GM23248 (cell line): ENCODE measurements at places on chromosomes 16 and 17. TPM values are rescaled to one million over a fixed set of nuclear protein-coding genes. Genes with fewer than 3 reads are reported as not detected.

DNA sequence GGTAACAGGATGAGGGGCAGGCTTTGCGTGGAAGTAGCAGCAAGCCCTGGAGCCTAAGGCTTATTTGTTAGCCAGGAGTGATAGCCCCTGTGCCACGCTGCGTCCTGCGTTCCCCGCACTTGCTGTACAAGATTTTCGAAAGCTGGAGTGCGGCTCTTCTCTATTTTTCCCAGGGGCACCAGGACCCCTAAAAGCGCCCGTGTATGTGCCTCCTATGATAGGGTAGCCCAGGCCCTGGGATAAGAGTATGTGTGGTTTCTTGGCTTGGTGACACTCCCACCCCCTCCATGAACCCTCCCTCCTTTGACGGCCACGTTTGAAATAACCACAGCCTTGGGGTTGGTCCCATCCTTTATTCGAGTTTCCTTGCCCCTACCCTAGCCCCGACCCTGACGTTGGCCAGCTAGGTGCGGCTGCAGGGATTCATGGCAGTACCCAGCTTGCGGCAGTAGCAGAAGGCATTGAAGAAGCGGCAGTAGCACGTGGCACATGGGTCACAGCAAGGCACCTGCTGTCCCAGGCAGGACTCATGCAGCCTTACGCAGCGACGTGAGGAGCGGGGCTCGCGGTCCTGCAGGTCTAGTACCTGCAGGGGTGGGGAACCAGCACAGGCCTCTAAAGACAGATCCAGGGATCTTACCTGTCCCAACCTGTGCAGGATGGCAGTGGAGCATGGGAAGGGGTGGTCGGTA is 968 bp downstream of the AGRP start:
- DNase-seq, result no peak

- DNase-seq, result peak; percentile 27
Measured at GRCh38 chr17:4584101-4584916, at the start of gene SMTNL2. SMTNL2 (plus strand) TSS chr17:4584529; CDS start chr17:4584606, 77 bp downstream.

GRCh38 chr17:78365561-78366108 is 5.8 kb upstream of the SOCS3 start:
- DNase-seq, result no peak

Gene CXCL16
- 1.6 and 2.5 TPM in 2 replicates for total RNA-seq

Gene CACNA1H
- 0.11 TPM in 1 of 2 replicates, not detected in the other for total RNA-seq

- DNase-seq, result no peak
Measured at GRCh38 chr16:27195941-27196595, 7.3 kb upstream of the KDM8 start.

Gene ZMYND15
- total RNA-seq, result 0.32 and 0.89 TPM in 2 replicates

Gene RUNDC3A
- total RNA-seq, result 0.11 TPM in 1 of 2 replicates, not detected in the other

GRCh38 chr16:86195863-86196630 is 297.1 kb downstream of the IRF8 start:
- DNase-seq, result no peak

GRCh38 chr17:73105431-73105830 is 12.9 kb upstream of the SLC39A11 start:
- no peak for DNase-seq

DNA sequence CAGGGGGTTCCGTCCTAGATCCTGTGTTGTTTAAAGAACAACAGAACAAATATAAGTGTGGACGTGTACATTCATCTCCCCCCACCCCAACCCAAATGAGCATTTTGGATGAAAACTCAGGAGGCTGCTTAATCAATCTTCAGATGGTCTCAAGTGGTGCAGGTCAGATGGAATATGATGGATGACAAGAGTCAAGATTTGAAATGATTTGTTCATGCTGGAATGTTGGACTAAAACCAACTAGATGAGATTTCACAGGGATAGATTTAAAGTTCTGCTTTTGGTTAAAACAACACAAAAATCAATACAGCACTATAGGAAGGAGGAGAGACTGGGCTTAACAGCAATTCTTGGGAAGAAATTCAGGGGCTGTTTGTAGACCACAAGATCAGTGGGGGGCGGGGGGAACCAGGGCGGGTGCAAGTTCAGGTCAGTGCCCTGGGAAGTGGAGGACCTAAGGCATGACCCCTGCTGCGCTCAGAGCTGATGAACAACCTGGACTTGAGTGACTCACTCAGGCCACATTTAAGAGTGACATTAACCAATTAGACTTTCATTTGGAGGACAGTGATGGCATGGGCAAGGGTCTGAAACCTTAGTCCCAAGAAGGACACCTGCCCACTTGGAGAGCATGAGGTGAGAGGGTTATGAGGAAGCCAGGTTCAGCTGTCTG is 15.1 kb downstream of the TTYH2 start:
- DNase-seq, result no peak

GRCh38 chr17:45224671-45225050 is 3.0 kb downstream of the FMNL1 start:
- DNase-seq, result no peak

- DNase-seq, result no peak
Measured at GRCh38 chr16:15772579-15773293, 84.1 kb downstream of the MYH11 start.

Gene MYH8
- not detected in 2 replicates for total RNA-seq

Gene GAS2L2
- not detected in 2 replicates for total RNA-seq

Gene PPM1E
- not detected in 2 replicates for total RNA-seq

- no peak for DNase-seq
Measured at GRCh38 chr17:38324141-38324697, 19.5 kb downstream of the GPR179 start.

- no peak for DNase-seq
Measured at GRCh38 chr16:11613381-11614303, 26.9 kb upstream of the LITAF start.

- DNase-seq, result peak; percentile 76
Measured at GRCh38 chr17:81400154-81400977, 5.1 kb downstream of the BAHCC1 start.

Gene SPNS2
- not detected in 2 replicates for total RNA-seq

GRCh38 chr16:77696149-77696548 is 26.2 kb upstream of the NUDT7 start:
- DNase-seq, result no peak

Gene MYBBP1A
- 51.7 and 56.4 TPM in 2 replicates for total RNA-seq

Gene C16orf96
- not detected in 2 replicates for total RNA-seq
